ENCODE measurements at places on chromosomes 4 and X.

GRCh38 chrX:8688776-8689175 is 43.2 kb downstream of the ANOS1 start:
- DNase-seq: no peak

DNA sequence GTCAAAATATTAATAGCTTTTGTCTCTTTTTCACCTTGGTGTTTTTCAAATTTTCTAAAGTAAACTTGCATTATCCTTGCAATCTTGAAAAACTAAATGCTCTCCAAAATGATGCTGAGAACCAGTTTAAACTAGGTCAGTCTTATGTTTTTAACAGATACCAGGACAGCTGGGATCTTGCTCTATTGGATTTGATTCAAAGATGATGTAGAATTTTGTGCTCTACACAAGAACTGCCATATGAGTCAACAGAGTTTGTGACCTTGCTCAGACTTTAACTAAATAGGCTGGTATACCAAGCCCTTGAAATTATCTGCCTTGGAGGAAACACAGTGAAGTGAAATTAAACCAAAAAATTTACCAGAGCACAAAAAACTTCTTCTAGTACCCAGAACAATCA is 991.1 kb downstream of the STPG2 start:
- DNase-seq: no peak

DNA sequence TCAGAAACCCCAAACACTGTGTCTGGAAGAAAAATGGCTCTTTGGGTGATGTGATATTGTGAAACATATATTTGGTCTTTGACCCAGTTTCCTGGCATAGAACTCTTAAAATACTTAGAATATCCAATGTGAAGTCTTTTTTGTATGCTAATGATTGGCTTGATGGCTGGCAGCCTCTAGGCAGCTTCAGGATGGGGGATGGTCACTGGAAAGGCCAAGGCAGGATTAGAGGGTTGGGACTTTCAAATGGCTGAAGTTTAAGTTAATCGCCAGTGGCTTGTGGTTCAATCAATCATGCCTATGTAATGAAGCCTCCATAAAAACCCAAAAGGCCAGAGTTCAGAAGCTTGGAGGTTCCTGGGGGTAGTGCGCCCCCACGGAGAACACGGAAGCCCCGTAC is 33.5 kb upstream of the ESX1 start:
- DNase-seq: no peak

DNA sequence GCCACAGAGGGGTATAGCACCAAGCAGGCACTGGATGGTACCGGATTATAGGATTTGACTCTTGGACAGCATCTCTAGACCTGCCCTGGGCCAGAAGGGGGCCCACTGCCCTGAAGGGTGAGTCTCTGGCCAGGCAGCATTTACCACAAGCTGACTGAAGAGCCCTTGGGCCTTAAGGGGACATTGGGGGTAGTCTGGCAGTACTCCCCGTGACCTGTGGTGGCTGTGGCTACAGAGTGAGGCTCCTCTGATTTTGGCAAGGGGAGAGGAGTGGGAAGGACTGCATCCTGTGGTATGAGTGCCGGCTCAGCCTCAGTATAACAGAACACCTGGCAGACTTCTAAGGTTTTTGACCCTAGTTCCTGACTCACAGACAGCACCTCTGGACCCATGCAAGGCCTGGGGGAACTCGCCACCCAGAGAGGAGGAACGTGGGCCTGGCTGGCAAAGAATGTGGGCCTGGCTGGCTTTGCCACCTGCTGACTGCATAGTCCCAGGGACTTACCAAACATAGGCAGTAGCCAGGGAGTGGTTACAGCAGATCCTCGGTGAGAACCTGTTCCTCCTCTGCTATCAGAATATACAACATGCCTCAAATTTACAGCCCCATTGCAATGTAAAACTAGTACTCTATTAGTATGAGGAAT is 48.1 kb downstream of the ABCB7 start:
- DNase-seq: no peak

- DNase-seq: no peak
These were observed 12.0 kb downstream of the WFS1 start for GRCh38 chr4:6281436-6282313.

DNA sequence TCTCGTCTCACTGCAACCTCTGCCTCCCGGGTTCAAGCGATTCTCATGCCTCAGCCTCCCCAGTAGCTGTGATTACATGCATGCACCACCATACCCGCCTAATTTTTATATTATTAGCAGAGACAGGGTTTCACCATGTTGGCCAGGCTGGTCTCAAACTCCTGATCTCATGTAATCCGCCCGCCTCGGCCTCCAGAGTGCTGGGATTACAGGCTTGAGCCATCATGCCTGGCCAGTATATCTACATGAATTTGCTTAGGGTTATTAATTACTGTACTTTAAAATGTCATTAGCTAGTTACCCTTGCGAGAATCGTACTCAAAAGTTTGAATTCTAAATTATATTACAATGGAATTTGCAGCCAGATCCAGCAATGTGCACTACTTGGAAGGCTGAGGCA is 8.9 kb downstream of the CPEB2 start:
- no peak for DNase-seq

- no peak for DNase-seq
These were observed 11.0 kb upstream of the COL25A1 start for GRCh38 chr4:109313168-109314133.

DNA sequence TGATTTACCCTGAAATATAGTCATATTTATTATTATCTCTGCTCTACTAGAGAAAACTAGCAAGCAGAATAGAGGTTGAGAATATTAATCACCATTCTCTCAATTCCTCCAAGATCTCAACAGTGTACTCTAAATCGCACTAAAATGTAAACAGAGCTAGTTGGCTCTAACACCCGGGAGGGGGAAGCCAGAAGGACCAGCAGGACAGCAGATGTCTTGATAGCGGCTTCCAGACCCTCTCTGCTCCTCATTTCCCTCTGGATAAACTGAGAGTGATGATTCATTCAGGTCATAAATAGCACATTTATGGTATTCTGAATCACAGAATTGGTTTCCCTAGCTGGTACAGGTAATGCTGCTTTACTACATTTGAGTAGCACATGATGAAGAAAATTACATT is 82.5 kb downstream of the TBC1D9 start:
- no peak for DNase-seq

DNA sequence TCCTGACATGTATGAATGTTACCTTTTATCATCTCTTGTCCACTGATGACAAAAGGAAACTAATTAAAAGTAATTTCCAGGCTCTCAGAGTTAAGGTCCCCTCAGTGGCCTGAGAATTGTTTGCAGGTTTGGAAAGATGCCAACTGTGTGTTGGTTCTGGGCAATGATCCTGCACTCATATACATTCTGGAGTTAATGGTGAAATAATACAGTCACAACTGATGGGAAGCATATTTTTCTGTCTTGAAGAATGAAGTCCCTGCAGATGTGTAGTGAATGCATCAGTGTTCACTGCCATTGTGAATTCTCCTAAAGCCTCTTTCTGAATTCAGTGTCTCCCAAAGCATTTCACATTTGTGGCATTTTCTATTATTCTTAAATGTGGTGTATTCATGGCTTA is 238.1 kb upstream of the PPP1R2C start:
- DNase-seq: no peak

- no peak for DNase-seq
These were observed 156.9 kb downstream of the CBR4 start for GRCh38 chr4:168852933-168853713.

DNA sequence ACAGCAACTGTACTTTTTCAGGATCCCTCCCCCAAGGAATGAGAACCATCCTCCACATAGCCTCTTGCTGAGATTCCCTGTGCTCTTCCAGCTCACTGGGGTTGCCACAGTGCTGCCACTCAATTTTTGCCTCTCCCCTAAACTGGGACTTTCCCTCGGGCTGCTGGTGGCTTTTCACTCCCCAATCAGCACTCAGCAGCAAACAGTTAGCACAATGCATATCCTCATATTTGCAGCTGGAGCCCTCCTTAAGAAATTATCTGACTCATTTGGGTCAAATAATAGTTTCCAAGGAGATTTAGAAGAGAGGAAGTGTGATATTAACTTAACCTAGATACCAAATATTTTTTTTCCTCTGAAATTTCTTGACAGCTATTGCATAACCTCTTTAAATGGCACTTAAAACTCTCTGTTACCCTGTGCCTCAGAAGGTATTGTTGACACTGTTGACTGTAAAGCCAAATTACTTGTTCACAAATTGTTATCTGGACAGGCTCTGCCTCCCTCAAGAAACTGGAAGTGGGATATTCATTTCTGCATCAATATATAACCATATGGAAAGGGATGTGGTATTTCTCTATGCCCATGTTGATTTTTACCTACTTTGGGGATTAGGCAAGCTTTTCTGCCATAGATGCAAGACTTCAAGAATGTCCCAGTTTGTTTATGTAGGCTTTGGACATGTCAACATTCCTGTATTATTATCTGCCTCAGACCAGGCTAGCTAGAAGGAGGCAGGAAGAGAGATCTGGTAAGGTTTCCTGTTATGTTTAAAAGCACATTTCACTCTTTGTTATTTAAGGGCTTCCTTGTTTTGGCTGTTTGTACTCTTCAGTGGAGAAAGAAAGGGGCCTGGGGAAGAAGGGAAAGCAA is 58.0 kb downstream of the SEPTIN11 start:
- no peak for DNase-seq
